ENCODE measurements at places on chromosomes 5 and 9.

DNA sequence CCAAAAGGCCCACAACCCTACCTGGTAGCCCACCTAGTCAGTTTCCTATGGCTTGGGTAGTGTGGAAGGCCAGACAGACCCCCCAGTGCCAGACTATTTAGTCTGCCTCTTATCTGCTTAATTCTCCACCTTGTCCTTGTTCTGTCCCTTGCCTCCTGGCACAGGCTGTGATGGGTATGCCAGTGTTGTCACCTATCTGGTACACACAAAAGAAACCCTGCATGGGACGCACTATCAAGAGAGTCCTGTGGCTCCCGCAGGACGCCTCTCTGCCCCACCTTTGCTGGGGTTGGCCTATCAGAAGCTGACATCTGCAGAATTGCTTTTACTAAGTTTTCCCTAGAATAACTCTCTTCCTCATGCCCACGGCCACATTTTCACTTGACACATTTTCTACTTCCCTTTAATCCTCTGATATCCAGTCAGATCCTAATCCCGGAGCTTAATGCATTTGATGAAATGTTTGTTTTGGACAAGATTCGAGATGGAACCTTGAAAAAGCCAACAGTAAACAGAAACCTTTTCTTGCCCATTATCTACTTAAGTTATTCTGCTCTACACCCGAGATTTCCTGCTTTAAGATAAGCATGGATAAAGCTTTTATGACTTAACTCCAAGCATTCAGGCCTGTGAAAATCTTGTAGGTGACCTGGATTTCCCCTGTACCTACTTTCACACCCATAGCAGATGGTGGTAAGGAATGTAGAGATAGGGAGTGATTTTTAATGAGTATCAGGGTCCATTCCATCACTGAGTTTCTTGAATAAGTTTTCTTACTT is 468.5 kb downstream of the ZNF608 start:
- no peak for DNase-seq

DNA sequence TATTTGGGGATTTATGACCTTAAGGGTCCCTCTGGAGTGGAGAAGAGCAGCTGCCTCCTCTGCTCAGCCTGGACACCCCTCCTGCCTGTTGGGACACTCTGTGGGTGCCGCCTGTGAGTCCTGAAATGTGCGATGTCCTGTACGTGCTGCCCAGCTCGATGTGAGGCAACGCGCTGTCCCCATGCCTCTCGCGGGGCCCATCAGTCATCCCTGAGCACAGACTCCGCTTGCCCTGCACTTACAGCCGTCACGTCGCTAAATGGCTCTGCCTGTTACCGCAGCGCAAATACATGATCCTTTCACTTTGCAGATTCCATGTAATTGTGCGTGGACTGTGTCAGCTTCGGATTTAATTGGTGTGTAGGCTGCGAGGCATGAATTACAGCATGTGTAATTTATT is 27.1 kb downstream of the IRX4 start:
- no peak for DNase-seq

GRCh38 chr5:50463726-50464125 is 22.6 kb upstream of the EMB start:
- no peak for DNase-seq

DNA sequence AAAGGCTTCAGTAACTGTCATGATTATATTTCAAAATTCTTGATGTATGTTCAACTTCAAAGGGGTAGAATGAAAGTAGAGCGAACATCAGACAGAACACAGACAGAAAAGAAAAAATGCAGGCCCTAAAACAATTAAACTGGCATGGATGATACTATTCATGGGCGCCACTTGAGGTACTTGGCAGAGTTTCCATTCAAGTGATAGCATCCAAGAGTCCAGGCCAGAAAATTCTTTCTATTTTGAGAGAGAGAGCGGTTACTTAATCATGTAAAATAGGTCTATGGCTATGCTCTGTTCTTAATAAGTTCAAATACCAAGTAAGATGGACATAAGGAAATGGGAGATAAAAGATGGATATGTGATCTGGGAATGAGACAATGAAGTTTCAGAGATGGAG is 21.4 kb upstream of the PRR16 start:
- DNase-seq: no peak

GRCh38 chr9:101418518-101419430 is 16.8 kb downstream of the ALDOB start:
- DNase-seq: no peak

DNA sequence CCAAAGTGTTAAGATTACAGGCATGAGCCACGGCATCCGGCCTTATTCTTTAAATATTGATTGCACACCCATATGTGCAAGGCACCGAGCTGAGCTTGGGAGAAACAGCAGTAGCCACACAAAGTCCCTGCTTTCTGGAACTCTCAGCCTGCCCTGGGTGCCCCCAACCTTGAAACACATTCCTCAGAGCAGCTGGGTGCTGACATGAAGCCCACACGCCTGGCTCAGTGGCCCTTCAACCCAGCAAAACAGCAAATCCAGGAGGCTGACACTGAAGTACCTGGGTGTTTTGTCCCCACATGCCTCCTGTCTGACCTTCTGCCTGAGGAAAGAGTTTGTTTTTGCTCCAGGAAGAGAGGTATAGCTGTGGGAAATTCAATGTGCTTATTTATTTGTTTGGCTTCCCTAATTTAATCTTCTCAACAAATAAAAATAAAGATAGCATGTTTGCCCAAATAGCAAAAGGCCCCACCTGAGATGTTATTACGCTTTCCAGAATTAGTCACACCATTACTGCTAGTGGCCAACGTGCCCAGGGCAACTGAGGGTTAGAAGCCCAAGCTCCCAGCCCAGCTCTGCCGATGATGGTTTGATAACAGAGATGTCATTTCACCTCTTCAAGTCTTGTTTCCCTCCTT is 13.4 kb upstream of the TCOF1 start:
- no peak for DNase-seq

DNA sequence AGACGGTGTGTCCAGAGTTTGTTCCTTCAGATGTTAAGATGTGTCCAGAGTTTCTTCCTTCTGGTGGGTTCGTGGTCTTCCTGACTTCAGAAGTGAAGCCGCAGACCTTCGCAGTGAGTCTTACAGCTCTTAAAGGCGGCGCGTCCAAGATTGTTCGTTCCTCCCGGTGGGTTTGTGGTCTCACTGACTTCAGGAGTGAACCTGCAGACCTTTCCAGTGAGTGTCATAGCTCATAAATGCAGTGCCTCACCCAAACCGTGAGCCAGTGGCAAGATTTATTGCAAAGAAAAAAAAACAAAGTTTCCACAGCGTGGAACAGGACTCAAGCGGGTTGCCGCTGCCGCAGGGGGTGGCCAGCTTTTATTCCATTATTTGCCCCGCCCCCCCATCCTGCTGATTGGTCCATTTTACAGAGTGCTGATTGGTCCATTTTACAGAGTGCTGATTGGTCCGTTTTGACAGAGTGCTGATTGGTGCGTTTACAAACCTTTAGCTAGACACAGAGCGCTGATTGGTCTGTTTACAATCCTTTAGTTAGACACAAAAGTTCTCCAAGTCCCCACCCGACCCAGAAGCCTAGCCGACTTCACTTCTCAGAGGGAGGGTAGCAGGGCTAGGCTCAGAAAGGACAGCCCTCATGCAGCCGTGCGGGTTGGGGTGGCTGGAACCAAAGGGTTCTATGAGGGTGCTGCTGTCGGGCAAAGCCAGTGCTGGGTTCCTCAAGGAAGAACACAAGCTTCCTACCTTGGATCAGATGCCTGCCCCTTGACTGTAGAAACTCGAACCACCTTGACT is 9.1 kb upstream of the RNF130 start:
- DNase-seq: no peak

- no peak for DNase-seq
Measured at GRCh38 chr5:151643388-151643787, 43.3 kb downstream of the SPARC start.

GRCh38 chr5:40575921-40576320 is 103.8 kb upstream of the PTGER4 start:
- no peak for DNase-seq

GRCh38 chr5:43854697-43855292 is 251.8 kb downstream of the NNT start:
- no peak for DNase-seq

GRCh38 chr9:4105183-4105582 is 194.7 kb downstream of the GLIS3 start:
- no peak for DNase-seq

DNA sequence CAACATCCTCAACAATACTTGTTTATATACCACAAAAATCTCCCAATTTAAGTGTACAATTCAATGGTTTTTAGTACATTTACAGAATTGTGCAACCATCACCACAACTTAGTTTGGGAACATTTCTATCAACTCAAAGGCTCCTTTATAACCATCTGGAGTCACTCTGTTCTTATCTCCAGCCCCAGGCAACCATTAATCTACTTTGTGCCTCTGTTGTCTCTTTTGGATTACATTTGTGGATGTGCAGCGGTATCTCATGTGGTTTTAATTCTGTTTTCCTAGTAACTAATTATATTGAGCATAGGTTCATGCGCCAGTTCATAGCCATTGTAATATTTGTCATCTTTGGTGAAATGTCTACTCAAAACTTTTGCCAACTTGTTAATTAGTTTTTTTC is 14.4 kb downstream of the ADAMTS19 start:
- DNase-seq: no peak

DNA sequence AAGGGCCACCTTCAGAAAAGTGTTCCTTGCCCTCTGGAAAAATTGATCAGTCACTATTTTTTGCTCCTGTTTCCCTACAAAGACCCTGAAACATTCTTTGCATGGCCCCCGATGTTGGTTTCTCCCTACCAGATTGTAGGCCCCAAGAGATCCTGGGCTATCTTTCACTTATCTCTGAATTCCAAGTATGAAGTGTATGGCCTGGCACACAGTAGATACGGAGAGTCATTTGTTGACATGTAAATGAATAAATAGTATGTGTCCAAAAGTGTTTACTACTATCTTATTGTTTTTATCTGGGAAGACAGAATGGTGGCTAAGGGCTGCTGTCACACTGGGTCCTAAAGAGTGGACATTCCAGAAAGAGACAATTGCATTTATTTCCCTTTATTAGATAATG is 7.4 kb upstream of the ANKDD1B start:
- no peak for DNase-seq

- DNase-seq: no peak
Measured at GRCh38 chr9:109863961-109864360, 84.0 kb downstream of the PALM2AKAP2 start.

DNA sequence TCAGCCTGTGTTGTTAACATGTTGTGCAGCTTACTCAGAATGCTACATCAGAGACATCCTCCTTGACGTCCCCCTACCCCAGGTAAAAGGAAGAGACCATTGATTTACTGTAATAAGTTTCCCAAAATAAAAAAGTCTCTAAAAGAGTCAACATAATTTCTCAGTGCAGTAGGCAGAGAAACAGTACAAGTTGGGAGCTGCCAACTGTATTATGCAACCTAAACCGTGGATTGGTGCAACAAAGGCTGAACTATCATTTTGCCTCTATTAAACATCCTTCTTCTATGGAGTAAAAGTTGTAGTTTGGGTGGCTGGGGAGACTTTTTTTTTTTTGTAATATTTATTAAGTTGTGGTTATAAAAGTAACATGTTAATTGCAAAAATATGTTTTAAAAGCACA is 208.0 kb downstream of the NR3C1 start:
- DNase-seq: no peak

DNA sequence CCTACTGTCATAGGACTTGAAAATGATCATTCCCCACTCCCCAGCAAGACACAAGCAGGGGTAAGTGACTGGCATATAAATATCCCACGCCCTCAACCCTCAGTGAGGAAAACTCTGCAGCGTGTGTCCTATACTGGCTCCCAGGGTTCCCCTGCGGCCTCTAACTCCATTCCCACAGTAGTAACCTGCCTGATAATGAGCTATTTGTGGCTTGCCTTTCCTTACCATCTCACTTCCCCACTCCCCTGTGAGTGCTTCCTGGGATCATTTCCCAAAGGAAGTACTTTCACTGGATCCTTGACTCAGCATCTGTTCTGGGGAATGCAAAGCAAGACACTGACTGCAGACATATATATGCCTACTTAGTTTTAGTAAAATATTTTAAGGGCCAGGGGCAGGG is 14.3 kb downstream of the CDC14B start:
- DNase-seq: no peak

DNA sequence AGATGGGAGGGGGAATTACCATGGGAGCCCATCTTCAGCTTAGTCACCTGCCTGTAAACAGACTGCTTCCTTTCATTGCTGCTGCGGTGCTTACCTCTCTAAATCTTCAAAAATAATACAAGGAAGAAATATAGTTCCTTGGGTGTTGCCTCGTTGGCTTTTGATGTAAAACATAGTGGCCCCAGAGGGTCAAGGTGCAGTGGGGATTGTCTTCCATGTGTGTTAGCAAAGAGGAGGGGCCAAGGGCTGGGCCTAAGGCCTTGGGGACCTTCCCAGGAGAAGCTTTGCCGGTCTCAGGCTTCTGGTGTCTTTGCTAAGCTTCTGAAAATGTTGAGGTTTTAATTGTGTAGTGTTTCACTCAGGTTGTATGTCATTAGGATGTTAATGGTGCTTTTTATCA is 90.0 kb downstream of the PDE8B start:
- DNase-seq: no peak

DNA sequence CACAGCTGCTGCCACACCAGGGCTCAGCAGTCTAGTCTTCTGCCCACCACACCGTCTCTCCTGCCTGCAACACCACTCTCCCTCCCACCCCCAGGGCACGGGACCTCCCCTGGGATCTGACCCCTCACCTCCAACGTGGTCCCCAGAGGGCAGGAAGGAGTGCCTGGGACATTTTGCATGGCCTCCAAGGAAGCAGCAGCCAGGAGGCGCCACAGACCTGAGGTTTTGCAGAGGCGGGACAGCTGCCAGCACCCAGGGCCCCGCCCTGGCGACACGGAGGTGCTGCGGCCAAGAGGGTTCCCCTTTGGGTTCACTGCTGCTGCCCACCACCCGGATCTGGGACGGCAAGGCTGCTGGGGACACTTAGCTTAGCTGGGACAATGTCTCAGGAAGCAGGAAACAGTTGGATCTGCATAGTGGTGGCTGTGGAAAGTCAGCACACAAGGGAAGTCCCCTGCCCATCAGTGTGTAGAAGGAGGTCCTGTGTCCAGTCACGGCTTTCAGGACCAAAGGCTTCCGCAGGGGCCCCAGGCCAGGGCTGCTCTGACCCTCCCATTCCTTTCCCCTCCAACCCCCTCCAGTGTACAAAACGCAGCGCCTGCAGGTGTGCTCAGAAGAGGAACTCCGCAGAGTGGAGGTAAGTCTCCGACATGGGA is 13.8 kb downstream of the PROP1 start:
- no peak for DNase-seq

- DNase-seq: no peak
Measured at GRCh38 chr5:152990649-152991048, 499.8 kb upstream of the GRIA1 start.

- no peak for DNase-seq
Measured at GRCh38 chr9:69198521-69199220, 24.6 kb downstream of the TJP2 start.

DNA sequence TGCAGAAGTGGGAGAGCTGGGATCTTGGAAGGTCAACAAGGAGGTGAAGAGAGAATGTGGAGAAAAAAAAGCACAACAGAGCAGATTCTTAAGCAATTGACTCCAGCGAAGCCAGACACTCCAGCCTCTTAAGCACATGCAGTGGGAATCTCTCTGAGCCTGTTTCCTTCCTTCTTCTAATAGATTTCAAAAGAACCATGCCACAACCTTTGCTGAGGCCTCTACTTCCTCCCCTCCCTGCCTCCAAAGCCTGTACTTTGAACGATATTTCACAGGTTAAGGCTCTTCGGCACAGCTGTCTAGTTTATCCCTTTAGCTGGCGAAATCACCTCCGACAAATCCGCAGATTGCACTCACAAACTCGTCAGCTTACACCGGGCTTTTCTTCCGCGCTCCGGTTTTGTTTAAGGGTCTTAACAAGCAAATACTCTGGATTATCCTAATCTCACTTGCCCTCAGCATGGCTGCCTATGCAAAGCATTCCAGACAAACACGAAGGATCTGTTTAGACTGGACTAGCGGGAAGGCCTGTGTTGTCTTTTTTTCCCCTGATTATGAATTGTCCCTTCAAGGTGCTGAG is 211.6 kb upstream of the PANK3 start:
- no peak for DNase-seq

Measured in AG09309 (cell line).